ENCODE measurements at places on chromosomes 11 and 22.

DNA sequence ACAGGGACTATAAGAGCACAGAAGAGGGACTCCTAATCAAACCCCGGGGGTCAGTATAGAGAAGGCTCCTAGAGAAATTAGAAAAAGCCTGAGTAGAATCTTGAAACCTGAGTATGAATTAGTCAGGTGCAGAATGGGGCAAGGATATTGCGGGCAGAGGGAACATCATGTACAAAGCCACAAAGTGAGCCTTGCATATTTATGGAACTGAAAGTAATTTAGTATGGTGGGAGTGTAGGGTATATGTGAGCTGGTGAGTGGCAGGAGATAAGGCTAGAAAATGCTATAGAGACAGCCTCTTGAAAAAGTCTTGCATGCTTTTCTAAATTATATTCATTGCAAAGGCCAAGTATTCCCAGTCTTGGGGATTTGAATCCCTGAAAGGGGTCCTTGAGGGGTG lies 93.7 kb downstream of the STIM1 start:
- no peak for DNase-seq

DNA sequence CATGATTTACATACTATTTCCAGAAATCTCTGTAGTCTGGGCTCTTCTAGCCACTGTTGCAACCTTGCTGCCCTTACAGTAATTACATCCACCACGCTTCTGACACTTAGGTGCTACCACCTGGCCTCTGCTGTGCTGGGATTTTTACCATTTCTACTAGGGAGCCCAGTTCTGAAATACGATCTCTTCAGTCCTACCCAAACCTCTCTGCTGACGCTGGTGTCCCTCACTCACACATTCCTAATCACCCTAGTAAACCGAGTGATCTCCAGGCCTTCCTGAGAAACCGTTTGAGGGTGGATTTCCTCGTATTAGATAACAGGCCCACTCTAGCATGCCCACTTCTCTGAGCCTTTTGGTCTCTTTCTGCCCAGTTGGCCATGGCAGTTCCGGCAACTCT lies 588.9 kb upstream of the CADM1 start:
- DNase-seq, result no peak

- DNase-seq, result no peak
Measured at GRCh38 chr11:2748061-2748813, 48.4 kb upstream of the KCNQ1OT1 start.

- no peak for DNase-seq
Measured at GRCh38 chr22:44243761-44244160, 63.0 kb downstream of the PARVG start.

- DNase-seq, result no peak
Measured at GRCh38 chr22:24071686-24072085, 60.6 kb downstream of the CABIN1 start.

GRCh38 chr11:64245401-64245796 lies 1.3 kb downstream of the PPP1R14B start:
- no peak for DNase-seq

GRCh38 chr11:134118006-134118405 lies 49.1 kb downstream of the JAM3 start:
- DNase-seq, result no peak

DNA sequence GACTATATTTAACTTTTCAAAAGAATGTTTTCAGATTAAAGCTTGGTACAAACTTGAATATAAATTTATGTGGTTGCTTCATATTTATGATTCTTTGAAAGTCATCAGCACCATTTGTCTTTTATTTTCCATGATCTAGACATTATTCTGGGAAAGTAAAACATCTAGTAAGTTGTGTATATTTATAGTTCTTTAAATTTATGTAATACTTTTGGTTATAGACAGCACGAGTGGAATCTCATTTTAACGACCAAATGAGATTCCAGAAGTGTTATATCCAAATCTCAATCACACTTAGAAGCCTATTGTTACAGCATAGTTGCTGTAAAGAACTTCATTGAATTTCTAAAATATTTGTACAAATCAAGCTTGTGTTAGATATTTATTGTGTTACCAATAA lies 212.3 kb downstream of the DDX10 start:
- no peak for DNase-seq

DNA sequence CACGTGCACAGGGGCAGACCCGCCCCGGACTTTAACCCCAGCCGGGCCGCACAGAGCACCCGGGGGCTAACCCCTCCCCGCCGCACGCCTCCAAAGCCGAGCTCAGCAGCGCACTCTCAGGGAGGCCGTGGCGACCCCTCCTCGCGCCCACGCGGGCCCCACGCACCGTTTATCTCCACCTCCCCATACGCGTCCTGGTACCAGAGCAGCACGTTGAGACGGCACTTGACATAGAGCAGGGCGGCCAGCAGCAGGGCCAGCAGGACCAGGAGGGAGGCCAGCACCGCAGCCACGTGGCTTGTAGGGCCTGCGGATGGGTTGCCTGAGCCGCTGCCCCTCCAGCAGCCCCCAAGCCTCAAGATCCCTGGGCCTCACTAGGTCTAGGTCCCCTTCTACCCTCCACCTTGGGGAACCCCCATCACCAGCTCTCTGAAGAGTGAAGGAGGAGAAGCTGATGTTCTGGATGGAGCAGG lies 7.1 kb downstream of the SIGIRR start:
- DNase-seq, result no peak

DNA sequence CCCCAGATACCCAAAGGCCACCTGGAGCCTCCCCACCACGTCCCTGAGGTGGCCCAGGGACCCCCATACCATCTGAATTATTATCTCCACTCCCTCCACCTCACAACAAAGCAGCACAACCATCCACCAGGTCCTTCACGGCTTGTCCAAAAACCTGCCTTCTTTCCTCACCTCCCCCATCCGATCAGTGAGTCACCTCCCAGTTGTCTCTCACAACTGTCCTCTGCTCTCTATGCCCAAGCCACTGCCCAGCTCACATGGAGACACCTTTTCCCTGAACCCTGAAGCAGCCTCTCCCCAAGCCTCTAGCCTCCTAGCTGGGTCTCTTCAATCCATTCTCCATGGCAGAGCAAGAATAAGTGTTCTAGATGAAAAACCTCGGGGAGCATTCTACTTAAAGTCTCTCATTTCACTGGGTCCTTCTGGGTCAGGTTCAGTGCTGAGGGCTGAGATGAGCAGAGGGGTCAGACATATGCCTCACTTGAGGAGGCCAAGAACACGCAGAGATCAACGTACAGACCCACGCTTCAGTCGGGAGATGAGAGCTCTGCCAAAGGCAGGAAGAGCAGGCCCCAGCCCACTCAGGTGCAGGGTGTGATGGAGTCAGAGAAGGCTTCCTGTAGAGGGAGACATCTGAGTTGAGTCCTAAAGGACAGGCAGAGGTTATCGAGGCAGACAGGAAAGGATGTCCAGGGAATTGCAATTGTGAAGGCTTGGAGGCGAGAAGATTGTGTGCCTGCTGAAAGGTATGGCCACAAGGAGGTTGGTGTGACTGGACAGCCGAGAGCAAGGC lies 74.7 kb downstream of the PDE2A start:
- DNase-seq, result no peak

- DNase-seq, result no peak
Measured at GRCh38 chr22:31044262-31044861, 36.8 kb upstream of the SMTN start.

GRCh38 chr11:122127020-122127419 lies 11.0 kb upstream of the BLID start:
- DNase-seq, result no peak

GRCh38 chr11:129281471-129282415 lies 89.6 kb upstream of the ARHGAP32 start:
- DNase-seq, result no peak

DNA sequence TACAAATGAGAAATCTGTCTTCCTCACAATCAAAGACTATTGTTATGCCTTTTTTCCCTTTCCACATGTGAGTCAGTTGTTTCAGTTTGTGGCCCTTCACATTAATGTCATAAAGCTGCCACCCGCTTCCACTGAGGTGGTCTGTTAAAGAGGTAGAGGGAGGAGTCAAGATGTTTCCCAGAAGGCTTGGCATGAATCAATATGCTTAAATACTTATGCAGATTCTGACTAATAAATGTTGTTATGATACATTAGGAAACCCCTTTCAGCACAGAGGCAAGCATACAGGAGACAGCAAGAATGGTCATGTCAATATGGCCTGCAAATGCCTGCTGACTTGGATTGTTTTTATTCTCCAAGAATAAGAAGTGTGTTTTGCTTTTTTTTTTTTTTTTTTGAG lies 6.5 kb downstream of the RTN3 start:
- no peak for DNase-seq

GRCh38 chr11:25094085-25094802 lies 597.4 kb downstream of the LUZP2 start:
- no peak for DNase-seq

DNA sequence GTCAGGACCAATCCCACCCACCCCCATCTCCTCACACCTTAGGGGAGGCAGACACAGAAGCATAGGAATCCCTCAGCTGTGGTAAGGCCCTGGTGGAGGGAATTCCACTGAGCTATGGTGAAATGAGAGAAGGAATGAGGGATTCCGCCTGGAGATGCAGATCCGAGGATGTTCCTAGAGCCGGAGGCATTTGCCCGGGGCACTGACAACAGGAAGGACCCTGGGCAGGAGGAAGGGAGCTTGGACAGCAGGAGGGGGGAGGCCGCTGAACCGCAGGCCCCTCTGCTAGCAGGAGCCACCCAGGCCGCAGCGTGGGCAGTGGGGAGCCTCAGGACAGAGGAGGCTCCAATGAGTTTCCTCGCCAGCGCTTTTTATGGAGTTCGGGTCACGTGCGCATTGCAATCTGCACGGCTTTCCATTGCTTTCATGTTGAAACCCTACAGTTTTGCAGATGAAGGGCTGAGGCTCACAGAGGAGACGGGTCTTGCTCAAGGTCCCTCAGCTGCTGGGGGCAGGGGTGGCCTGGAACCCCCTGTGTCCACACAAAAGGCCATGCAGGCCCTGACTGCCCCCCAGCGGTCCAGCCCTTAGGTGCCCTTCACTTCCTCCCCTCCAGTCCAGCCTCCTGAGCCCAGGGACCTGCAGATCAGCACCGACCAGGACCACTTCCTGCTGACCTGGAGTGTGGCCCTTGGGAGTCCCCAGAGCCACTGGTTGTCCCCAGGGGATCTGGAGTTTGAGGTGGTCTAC lies 15.5 kb downstream of the CSF2RB start:
- no peak for DNase-seq

DNA sequence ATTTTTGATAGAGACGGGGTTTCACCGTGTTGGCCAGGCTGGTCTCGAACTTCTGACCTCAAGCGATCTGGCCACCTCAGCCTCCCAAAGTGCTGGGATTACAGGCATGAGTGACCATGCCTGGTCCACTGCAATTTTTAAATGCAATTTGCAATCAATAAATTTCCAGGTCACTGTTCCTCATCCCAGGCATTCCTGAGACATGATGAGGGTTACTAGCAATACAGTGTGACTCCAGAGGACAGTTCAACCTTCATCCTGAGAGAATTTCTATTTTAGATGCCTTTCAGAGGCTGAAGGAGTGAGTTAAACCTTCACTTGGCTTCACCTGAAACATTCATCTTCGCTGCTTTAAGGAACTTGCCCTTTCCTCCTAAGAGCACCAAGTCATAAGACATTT lies 9.7 kb upstream of the UBASH3B start:
- DNase-seq, result no peak

- DNase-seq, result no peak
Measured at GRCh38 chr11:4903484-4903883, at the start of gene OR51A7. TSS of gene OR51A7 (plus strand) at chr11:4903783. CDS start at chr11:4907370, 3,587 bp downstream.

GRCh38 chr11:116439361-116439677 lies 333.5 kb downstream of the BUD13 start:
- no peak for DNase-seq

- DNase-seq, result no peak
Measured at GRCh38 chr11:72975778-72976521, 161.7 kb downstream of the ATG16L2 start.

DNA sequence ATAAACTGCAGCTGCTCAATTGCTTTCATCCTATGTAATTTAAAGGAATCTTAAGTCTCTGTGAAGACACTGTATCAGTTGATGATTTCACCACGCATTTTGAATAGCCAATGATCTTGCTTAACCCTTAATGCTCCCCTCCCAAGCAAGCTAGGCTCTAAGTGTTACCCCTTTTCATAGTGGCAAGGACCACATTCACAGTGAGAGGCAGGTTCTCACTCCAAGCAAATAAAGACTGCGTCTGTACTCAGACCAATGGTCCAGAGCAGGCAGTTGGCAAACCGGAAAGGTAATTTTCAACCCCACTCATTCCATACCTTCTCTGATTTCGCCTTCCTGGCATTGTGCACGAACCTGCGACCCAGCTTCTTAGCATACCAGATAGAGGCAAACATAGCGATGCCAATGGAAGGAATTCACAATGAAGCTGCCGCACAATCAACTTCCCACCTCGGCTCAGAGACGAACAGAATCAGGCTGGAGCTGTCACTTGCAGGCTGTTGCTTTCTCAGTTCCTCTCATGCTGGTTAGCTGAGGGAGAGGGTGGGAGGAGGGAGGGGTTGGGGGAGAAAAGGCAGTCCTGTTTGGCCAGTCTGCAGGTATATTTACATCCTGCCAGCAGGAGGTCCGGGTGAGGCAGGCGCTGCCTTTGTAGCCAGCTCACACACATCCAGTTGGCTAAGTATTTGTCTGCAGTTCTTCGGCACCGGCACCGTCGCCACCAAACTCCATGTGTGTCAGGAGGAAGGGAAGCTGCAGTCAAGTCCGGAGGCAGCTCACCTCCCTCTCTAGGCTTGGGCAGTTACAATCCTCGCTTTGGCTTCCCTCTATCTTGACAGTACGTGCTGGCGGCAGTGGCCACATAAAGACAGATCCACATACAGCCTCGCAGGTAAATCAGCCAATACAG lies 1151.2 kb upstream of the CCDC90B start:
- DNase-seq, result peak; percentile 68

DNA sequence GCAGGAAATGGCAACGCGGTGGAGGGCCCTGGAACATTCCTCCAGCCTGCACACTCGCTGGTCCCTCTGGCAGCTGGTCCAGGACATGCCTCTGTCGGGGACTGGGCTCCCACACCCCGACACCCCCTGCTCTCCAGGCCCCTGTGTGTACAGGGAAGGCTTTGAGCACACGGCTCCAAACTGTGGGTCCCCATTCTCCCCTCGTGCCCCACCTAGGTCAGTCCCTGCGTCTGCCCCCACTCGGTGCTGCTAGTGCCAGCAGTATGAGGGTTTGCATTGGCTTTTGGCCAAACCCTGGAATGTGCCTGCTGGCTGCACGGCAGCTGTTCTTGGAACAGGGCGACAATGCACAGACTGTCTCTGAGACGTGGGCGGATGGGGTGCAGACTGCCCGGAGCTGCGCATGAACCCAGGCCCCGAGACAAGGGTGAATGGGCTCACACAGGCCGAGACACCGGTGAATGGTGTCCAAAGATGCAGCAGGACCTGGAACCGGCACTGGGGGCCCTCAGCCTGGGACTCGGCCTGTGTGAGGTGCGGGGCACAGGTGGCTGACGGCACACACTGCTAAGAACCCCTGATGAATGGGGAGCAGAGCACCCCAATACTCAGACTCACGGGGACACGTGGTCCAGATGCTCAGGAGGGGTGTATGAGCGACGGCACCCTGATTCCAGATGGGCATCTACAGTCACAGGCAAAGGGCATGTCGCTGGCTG lies 7.5 kb upstream of the SYT8 start:
- no peak for DNase-seq
